ENCODE measurements at places on chromosomes 5 and 9. TPM values are rescaled to one million over a fixed set of nuclear protein-coding genes. Genes with fewer than 3 reads are reported as not detected.
A peak's percentile ranks its signal among the peaks of the same experiment; 100 is the strongest.

Gene ENTR1
- 55.1 TPM for total RNA-seq

Gene HRH2
- total RNA-seq = not detected

Gene KCTD16
- total RNA-seq = 3.6 TPM

Gene ENHO
- 0.36 TPM for total RNA-seq

DNA sequence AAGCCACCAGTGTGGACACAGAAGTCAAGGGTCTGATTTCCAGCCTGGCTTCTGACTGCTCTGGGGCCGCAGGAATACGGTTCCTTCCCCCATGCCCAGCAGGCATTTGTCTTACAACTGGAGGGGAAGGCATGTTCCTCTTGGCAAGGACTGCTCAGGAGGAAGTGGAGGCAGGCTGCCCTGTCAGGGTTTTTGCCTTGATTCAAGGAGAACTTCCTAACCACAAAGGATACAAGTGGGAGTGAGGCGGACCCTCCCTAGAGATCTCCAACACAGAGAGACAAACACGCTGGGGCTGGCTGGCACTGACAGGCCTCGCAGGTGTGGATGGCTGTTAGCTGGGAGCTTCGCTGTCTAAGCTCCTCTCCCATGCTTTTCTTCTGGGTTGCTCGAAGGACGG lies 19.1 kb downstream of the TGFBI start:
- H3K36me3 ChIP-seq = peaks cover 49% of the 10 kb centered on the region
- no peak for DNase-seq
- no peak overlapping the region for H3K27ac ChIP-seq

DNA sequence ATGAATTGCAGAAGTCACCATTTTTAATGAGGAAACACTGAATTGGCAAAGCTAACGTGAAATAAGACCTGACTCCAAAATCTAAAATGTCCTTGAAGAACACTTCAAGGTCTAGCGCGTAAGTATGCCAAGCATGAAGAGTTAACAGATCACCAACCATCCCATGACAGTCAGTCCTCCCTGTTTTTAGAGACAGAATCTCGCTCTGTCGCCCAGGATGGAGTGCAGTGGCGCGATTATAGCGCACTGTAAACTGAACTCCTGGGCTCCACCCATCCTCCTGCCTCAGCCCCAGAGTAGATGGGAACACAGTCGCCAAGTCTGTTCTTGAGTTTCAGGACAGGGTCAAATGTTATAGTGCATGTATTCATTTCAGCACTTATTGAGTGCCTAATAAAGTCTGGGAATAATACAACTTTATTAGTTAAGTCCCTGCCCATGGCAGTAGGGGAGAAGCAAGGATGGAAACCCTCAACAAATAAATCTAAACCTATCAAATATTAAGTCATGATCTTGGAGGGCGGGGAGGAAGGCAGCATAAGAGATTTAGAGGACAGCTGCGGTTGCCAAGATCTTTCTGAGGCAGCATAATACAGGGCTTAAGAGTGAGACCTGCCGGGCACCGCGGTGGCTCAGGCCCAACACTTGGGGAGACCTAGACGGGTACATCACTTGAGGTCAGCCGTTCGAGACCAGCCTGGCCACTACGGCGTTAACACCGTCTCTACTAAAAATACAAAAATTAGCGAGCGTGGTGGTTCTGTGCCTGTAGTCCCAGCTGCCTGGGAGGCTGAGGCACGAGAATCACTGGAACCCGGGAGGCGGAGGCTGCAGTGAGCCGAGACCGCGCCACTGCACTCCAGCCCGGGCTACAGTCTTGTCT lies 1.1 kb downstream of the ATPSCKMT start:
- peak overlapping the region; percentile 100 for H3K27ac ChIP-seq
- H3K36me3 ChIP-seq = peaks cover 27% of the 10 kb centered on the region
- H3K27me3 ChIP-seq = no peaks in the 10 kb centered on the region
- no peak for DNase-seq
- H3K4me3 ChIP-seq = peak overlapping the region; percentile 95

DNA sequence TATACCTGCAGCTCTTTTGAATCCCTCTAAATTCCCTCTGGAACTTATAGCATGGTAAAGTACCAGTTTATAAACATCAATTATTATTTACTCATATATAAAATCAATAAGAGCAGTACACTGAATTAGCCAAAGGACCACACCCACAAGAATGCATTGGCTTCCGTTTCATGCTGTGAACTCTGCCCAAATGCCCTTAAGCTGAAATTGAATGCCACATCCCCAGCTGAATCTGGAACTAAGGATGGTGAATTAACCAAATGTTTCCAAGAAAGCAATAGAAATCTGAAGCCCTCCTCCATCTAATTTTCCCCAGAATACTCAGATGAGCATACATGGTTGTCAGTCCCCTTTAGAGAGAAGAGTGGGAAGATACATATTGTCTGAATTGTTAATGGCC lies 436.4 kb upstream of the FTMT start:
- DNase-seq = no peak
- no peak overlapping the region for H3K27ac ChIP-seq
- no peaks in the 10 kb centered on the region for H3K36me3 ChIP-seq
- no peaks in the 10 kb centered on the region for H3K27me3 ChIP-seq
- no peaks in the 10 kb centered on the region for H3K4me1 ChIP-seq
- H3K4me3 ChIP-seq = no peak overlapping the region

- H3K27me3 ChIP-seq = peaks cover 32% of the 10 kb centered on the region
- no peak overlapping the region for H3K4me3 ChIP-seq
- no peaks in the 10 kb centered on the region for H3K36me3 ChIP-seq
- DNase-seq = no peak
Observed at GRCh38 chr9:132575811-132576210, 6.6 kb upstream of the BARHL1 start.

GRCh38 chr5:36277521-36278176 lies 24.1 kb downstream of the RANBP3L start:
- H3K27ac ChIP-seq = no peak overlapping the region
- H3K27me3 ChIP-seq = peaks cover 12% of the 10 kb centered on the region
- DNase-seq = no peak
- H3K4me3 ChIP-seq = no peak overlapping the region

DNA sequence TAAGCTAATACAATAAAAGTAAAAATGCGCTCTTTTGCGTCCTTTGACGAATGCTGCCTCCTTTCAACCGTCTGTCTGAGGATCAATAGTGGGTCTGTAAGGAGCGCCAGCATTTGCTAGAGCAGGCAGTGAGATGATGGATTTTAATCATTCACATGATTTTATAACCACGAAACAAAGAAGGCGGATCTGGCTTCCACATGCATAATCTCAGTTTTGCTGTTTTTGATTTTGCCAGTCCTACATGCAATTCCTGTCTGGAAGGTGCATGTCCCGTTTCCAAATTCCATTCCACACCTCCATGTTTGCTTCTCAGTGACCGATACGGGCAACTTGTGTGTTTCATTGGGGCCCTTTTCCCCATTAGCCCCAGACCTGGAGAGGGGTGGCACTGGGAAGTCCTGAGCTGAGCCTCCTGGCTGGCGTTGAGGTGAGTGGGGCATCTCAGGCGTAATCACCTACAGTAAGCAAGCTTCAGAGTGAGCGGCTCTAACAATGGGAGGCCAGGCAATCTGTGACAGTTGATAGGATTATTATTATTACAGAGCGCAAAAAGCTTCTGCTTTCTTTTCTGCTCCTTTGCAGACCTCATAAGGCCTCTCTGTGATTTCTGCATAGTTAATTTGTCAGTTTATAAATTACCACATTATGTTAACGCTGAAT lies 405.4 kb downstream of the ZSWIM6 start:
- H3K4me3 ChIP-seq = no peak overlapping the region
- no peak overlapping the region for H3K27ac ChIP-seq
- peaks cover 4% of the 10 kb centered on the region for H3K27me3 ChIP-seq
- H3K4me1 ChIP-seq = peaks cover 30% of the 10 kb centered on the region
- no peak for DNase-seq
- no peaks in the 10 kb centered on the region for H3K36me3 ChIP-seq

DNA sequence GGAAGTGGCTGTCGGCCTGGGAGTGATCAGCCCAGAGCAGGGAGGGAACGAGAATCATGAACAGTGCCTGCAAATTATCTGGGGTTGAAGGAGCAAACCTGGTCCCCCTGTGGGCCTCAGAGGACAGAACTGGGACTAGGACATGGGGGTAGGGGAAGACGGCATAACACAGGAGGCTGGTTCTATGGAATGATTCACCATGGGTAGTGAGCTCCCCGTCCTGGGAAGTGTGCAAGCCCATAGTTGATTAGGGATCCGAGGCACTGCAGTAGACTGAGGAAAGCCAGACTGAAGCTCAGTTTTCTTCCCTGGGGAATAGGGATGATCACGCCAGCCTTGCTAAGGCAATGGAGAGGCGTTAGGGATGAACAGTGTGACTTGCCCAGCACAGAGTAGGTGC lies 5.6 kb downstream of the ADGRD2 start:
- H3K4me3 ChIP-seq = no peak overlapping the region
- no peak overlapping the region for H3K27ac ChIP-seq
- no peaks in the 10 kb centered on the region for H3K4me1 ChIP-seq
- peaks cover 18% of the 10 kb centered on the region for H3K27me3 ChIP-seq
- H3K36me3 ChIP-seq = peaks cover 4% of the 10 kb centered on the region
- no peak for DNase-seq

- DNase-seq = peak; percentile 49
- H3K4me1 ChIP-seq = peaks cover 49% of the 10 kb centered on the region
- H3K27ac ChIP-seq = peak overlapping the region; percentile 99
- H3K36me3 ChIP-seq = peaks cover 59% of the 10 kb centered on the region
- peak overlapping the region; percentile 100 for H3K4me3 ChIP-seq
Observed at GRCh38 chr5:9547122-9547947, 1.5 kb upstream of the SEMA5A start.

DNA sequence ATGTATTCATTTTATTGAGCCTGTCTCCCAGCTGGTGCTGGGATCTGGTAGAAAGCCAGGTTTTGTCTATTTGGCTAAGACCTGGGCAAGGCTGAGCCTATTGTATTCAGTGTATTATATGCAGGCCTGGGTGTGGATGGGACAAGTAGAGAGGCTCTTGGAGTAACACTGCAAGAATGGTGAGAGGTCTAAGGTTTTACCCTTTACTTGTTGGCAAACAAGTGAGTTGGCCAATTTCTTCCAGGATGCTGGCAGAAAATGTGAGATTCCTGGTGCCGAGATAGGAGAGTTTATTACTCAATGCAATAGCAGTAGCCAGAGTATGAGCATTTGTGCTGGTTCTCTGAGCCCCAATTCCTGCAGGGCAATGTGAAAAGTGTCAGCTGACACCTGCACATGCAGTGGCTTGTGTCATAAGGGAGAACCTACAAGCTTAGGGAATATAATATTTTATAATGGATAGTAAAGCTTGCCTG lies 141.7 kb upstream of the PRLR start:
- H3K36me3 ChIP-seq = no peaks in the 10 kb centered on the region
- peaks cover 2% of the 10 kb centered on the region for H3K27me3 ChIP-seq
- no peak overlapping the region for H3K4me3 ChIP-seq
- H3K27ac ChIP-seq = no peak overlapping the region
- no peak for DNase-seq

Data from HFFc6 (cell line).